Endothelial cell of umbilical vein (primary cell): ENCODE measurements at places on chromosomes 3 and 15. TPM values are rescaled to one million over a fixed set of nuclear protein-coding genes. Genes with fewer than 3 reads are reported as not detected.

The LMOD3 gene
- total RNA-seq, result not detected in 2 replicates

The CHRNA7 gene
- total RNA-seq, result 2.6 and 2.7 TPM in 2 replicates

The RETNLB gene
- not detected in 2 replicates for total RNA-seq

The IQGAP1 gene
- total RNA-seq, result 244 and 258 TPM in 2 replicates

The SLC27A2 gene
- total RNA-seq, result not detected in 2 replicates

The PLA2G4E gene
- not detected in 2 replicates for total RNA-seq

The ZIC1 gene
- total RNA-seq, result not detected in 2 replicates

The SLTM gene
- total RNA-seq, result 80.9 and 93.0 TPM in 2 replicates

The C3orf52 gene
- 2.1 and 4.6 TPM in 2 replicates for total RNA-seq

The DAZL gene
- total RNA-seq, result not detected in 2 replicates

The GHSR gene
- total RNA-seq, result not detected in 2 replicates

The CCDC39 gene
- not detected in 2 replicates for total RNA-seq

The ZIC4 gene
- total RNA-seq, result not detected in 2 replicates

The SLC22A13 gene
- total RNA-seq, result 0.44 and 0.53 TPM in 2 replicates

The ACP3 gene
- total RNA-seq, result not detected in 2 replicates

The IMPG2 gene
- 0.71 and 0.76 TPM in 2 replicates for total RNA-seq

The MLF1 gene
- 5.3 and 8.8 TPM in 2 replicates for total RNA-seq

The ARGFX gene
- total RNA-seq, result not detected in 2 replicates

The ARL6IP5 gene
- 111 and 116 TPM in 2 replicates for total RNA-seq

The HHATL gene
- not detected in 2 replicates for total RNA-seq

The FSIP1 gene
- 1.1 and 1.2 TPM in 2 replicates for total RNA-seq

The LCMT2 gene
- total RNA-seq, result 5.0 and 6.1 TPM in 2 replicates

The HDC gene
- total RNA-seq, result not detected in 2 replicates

The LCTL gene
- total RNA-seq, result not detected in 2 replicates

The FEZF2 gene
- not detected in 2 replicates for total RNA-seq

The TTLL3 gene
- 41.8 and 43.5 TPM in 2 replicates for total RNA-seq

The ROPN1 gene
- not detected in 2 replicates for total RNA-seq

The ZNF80 gene
- not detected in 2 replicates for total RNA-seq

The FGF12 gene
- total RNA-seq, result 1.1 and 2.5 TPM in 2 replicates

The MUC4 gene
- not detected in 2 replicates for total RNA-seq

The SNUPN gene
- total RNA-seq, result 19.3 and 25.1 TPM in 2 replicates

The TIGIT gene
- not detected in 2 replicates for total RNA-seq

The GLDN gene
- not detected in 2 replicates for total RNA-seq

The FANCD2OS gene
- not detected in 2 replicates for total RNA-seq

The FOXB1 gene
- total RNA-seq, result not detected in 2 replicates

The GABRG3 gene
- not detected in 2 replicates for total RNA-seq

The LIPC gene
- total RNA-seq, result not detected in 2 replicates

The SCAMP2 gene
- 61.1 and 67.3 TPM in 2 replicates for total RNA-seq

The IGSF10 gene
- total RNA-seq, result not detected in 2 replicates

The CCDC13 gene
- 0.82 and 1.2 TPM in 2 replicates for total RNA-seq

The HAPLN3 gene
- total RNA-seq, result 40.4 and 57.6 TPM in 2 replicates

The HYAL1 gene
- 1.6 and 2.2 TPM in 2 replicates for total RNA-seq

The GCNT3 gene
- total RNA-seq, result not detected in 2 replicates

The CPLX3 gene
- total RNA-seq, result 0.16 TPM in 1 of 2 replicates, not detected in the other

The IQCH gene
- total RNA-seq, result 0.51 and 2.6 TPM in 2 replicates

The ISLR gene
- not detected in 2 replicates for total RNA-seq

The PCSK6 gene
- 0.69 and 0.72 TPM in 2 replicates for total RNA-seq

The KLF15 gene
- 1.4 and 3.0 TPM in 2 replicates for total RNA-seq

The SEMA3B gene
- 0.97 and 1.5 TPM in 2 replicates for total RNA-seq

The MCTP2 gene
- 0.75 and 1.6 TPM in 2 replicates for total RNA-seq

The SATB1 gene
- total RNA-seq, result 6.2 and 6.7 TPM in 2 replicates

The CIB2 gene
- 2.5 and 4.0 TPM in 2 replicates for total RNA-seq

The SLC12A8 gene
- 0.86 and 0.97 TPM in 2 replicates for total RNA-seq

The TMEM158 gene
- total RNA-seq, result 0.42 TPM in 2 replicates

The TRPM1 gene
- total RNA-seq, result 0.53 TPM in 1 of 2 replicates, not detected in the other

The IREB2 gene
- total RNA-seq, result 51.4 and 54.3 TPM in 2 replicates

The CPNE9 gene
- not detected in 2 replicates for total RNA-seq

The PLSCR2 gene
- not detected in 2 replicates for total RNA-seq

The GADL1 gene
- total RNA-seq, result not detected in 2 replicates
